ENCODE measurements at places on chromosomes 5 and 9. TPM values are rescaled to one million over a fixed set of nuclear protein-coding genes. Genes with fewer than 3 reads are reported as not detected.

- no peaks in the 10 kb centered on the region for H3K4me1 ChIP-seq
- no peak overlapping the region for H3K27ac ChIP-seq
- no peak overlapping the region for H3K4me3 ChIP-seq
- DNase-seq, result no peak
- H3K36me3 ChIP-seq, result no peaks in the 10 kb centered on the region
Measured at GRCh38 chr9:69411931-69412740, 87.1 kb downstream of the ENTREP1 start.

DNA sequence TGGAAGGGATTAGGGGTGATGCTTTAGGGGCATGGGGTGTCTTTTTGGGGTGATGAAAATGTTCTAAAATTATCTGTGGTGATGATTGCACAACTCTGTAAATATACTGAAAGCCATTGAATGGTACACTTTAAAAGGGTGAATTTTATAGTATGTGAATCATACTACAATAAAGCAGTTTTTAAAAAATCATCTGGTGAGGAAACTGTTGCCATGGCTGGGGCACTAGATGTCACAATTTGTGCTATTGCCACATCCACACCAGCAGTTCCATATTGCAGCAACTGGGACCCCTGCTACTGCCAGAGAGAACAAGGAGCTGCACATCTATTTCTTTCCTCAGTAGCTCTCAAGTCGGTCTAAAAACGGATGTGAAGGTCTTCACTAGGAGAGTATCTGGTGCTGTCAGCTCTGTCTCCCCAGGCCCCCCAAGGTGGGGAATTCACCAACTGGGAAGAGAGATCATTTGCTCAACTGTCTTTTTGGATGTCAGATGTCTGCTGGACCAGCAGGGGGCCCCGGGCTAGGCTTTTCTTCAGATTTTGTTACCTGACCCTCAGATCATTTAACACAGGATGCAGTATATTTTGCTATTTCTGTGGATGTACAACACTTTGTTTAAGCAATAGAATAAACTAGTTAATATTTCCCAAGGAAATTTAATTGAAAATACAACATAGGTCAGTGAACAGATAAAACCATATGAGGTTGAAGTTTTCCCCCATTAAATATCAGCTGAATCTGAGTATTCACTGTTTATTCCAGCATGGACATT is 13.2 kb downstream of the CMYA5 start:
- 0 out of 2 replicates have a peak, but pooled peaks cover 5% of the 10 kb centered on the region for H3K4me1 ChIP-seq
- no peaks in the 10 kb centered on the region for H3K27me3 ChIP-seq
- H3K4me3 ChIP-seq, result no peak overlapping the region
- no peak for DNase-seq
- H3K27ac ChIP-seq, result no peak overlapping the region

- no peak overlapping the region for H3K4me3 ChIP-seq
- no peak overlapping the region for H3K27ac ChIP-seq
- peak; percentile 73 for DNase-seq
- H3K4me1 ChIP-seq, result no peaks in the 10 kb centered on the region
Measured at GRCh38 chr5:87780831-87781760, 368.4 kb upstream of the CCNH start.

DNA sequence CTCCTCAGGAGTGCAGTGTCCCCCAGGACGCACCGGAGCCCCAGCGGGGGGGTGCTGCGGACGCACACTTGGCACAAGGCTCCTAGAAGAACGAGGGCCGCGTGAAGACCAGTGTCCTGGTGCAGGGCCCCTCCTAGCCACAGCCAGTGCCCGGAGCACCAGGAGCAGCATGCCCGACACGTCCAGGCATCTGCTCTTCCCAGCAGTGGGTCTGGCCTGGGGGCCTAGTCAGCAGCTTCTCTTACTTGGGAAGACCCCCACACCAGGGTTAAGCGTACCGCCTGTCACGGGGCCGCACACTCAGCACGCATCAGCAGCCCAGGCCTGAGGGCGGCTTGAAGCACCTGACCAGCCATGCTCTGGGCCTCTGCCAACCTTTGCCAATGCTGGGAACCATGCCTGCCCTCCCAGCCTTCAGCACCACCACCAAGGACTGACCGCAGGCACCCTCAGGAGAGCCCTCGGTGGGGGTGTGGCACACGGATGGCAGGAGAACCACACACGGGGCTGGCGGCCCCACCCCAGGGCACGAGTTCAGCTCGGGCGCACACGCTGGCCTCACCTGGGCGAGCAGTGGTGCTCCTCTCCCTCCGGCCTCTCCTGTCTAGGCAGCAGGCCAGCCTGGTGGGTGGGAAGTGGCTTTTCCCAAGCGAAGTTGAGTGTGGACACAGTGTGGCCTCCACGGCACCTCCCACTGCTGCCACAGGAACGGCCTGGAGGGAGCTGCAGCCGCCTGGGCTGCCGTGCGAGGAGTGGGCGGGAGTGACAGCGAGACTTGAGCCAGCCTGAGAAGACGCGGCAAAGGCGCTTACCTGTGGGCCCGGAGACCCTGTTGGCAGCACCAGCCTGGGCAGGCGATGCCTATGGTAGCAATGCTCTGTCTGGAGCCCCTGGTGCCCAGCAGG is 12.0 kb upstream of the AJM1 start:
- peaks cover 6% of the 10 kb centered on the region for H3K36me3 ChIP-seq
- no peaks in the 10 kb centered on the region for H3K27me3 ChIP-seq
- no peak overlapping the region for H3K27ac ChIP-seq
- no peaks in the 10 kb centered on the region for H3K4me1 ChIP-seq
- H3K4me3 ChIP-seq, result no peak overlapping the region
- no peak for DNase-seq

DNA sequence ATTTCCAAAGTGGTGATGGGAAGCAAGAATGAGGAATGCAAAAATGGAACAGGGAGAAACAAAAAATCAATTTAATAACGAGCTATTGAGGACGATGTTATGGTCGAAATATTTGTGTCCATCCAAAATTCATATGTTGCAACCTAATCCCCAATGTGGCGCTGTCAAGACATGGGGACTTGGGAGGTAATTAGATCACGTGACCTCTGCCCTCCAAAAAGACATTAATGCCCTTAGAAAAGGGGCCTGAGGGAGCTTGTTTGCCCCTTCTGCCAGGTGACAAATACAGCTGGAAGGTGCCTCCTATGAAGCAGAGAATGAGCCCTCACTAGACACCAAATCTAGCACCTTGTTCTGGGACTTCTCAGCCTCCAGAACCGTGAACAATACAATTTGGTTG is 315.2 kb upstream of the CDH9 start:
- H3K4me3 ChIP-seq, result no peak overlapping the region
- H3K27me3 ChIP-seq, result no peaks in the 10 kb centered on the region
- H3K36me3 ChIP-seq, result no peaks in the 10 kb centered on the region
- H3K27ac ChIP-seq, result no peak overlapping the region
- no peaks in the 10 kb centered on the region for H3K4me1 ChIP-seq

Gene ANXA1
- total RNA-seq, result 12.0 TPM

GRCh38 chr9:100354121-100354800 is 1.5 kb upstream of the TEX10 start:
- peaks cover 7% of the 10 kb centered on the region for H3K4me1 ChIP-seq
- 0 out of 2 replicates have a peak, but pooled peaks cover 1% of the 10 kb centered on the region for H3K36me3 ChIP-seq
- no peaks in the 10 kb centered on the region for H3K27me3 ChIP-seq
- H3K4me3 ChIP-seq, result no peak overlapping the region
- no peak for DNase-seq
- peak overlapping the region; percentile 25 for H3K27ac ChIP-seq

DNA sequence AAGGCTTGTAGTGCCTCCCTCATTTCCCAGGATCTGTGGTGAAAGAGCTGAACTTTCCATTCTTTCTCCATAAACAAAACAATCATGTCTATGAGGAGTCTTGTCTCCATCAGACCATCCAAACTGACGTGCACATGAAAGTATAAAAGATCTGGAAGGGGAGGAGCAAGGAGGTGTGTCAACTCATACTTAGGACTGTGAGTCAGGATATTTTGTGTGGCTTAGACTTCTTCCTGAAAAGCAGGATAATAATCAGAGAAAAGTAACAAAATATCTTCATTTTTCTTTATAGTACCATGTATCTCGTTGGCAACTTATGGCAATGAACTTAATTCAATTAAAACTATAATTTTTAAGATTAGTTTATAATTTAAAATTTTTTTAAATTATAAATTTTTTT is 96.0 kb upstream of the PRRC1 start:
- H3K27me3 ChIP-seq, result no peaks in the 10 kb centered on the region
- no peak overlapping the region for H3K4me3 ChIP-seq
- peaks cover 6% of the 10 kb centered on the region for H3K4me1 ChIP-seq
- no peaks in the 10 kb centered on the region for H3K36me3 ChIP-seq

GRCh38 chr9:7037176-7037575 is 279.4 kb downstream of the KDM4C start:
- no peaks in the 10 kb centered on the region for H3K36me3 ChIP-seq
- H3K27me3 ChIP-seq, result no peaks in the 10 kb centered on the region
- DNase-seq, result no peak
- no peak overlapping the region for H3K27ac ChIP-seq
- no peaks in the 10 kb centered on the region for H3K4me1 ChIP-seq
- H3K4me3 ChIP-seq, result no peak overlapping the region

DNA sequence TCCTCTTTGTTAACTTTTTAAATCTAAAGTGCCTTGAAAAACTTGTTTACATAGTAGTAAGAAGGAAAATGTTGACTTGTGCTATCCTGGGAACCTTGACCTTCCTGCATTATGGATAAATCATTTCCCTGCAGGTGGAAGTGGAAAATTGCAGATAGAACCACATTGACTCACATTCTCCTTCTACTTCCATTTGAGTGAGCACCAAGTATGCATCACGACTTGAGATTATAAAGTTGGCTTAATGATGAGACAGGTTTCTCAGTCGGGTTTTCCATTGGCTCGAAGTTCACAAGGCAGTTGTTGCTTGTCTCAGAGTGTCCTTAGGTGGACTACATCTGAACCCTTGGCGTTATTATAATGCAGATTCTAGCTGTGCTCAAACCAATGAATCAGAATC is 39.9 kb downstream of the DOCK8 start:
- H3K4me1 ChIP-seq, result peaks cover under 1% of the 10 kb centered on the region
- no peaks in the 10 kb centered on the region for H3K36me3 ChIP-seq
- no peak overlapping the region for H3K4me3 ChIP-seq
- DNase-seq, result no peak

Gene PCDHA13
- total RNA-seq, result not detected

Gene CER1
- not detected for total RNA-seq

- H3K27me3 ChIP-seq, result no peaks in the 10 kb centered on the region
- H3K36me3 ChIP-seq, result no peaks in the 10 kb centered on the region
- H3K4me1 ChIP-seq, result no peaks in the 10 kb centered on the region
- no peak for DNase-seq
Measured at GRCh38 chr9:124983698-124984097, 42.8 kb upstream of the GOLGA1 start.

DNA sequence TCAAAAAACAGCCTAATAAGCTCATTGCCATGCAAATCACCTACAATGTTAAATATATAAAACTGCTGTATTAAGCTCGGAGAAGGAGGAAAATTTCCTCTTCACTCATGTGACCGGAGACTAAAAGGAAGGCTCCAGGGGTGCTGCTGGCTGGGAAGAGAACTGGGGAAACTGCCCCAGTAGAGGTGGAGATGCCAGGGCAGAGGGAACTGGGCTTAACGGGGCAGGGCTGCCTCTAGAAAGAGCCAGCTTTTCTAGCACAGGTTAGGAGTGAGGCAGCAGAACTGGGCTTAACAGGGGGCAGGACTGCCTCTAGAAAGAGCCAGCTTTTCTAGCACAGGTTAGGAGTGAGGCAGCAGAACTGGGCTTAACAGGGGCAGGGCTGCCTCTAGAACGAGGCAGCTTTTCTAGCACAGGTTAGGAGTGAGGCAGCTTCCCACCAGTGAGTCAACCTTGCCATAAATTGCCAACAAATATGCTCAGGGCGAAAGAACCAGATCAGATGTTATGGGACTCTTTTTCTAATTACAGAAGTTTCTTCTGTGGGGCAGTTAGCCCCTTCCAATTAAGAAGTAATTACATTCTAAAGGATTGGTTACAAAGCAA is 115.3 kb downstream of the FANCC start:
- peaks cover 22% of the 10 kb centered on the region for H3K4me1 ChIP-seq
- no peak overlapping the region for H3K4me3 ChIP-seq
- H3K27me3 ChIP-seq, result no peaks in the 10 kb centered on the region
- H3K27ac ChIP-seq, result no peak overlapping the region
- no peaks in the 10 kb centered on the region for H3K36me3 ChIP-seq

Gene CCL28
- 8.6 TPM for total RNA-seq

GRCh38 chr9:92171822-92172221 is 56.6 kb upstream of the SPTLC1 start:
- no peaks in the 10 kb centered on the region for H3K4me1 ChIP-seq
- no peak overlapping the region for H3K27ac ChIP-seq
- DNase-seq, result no peak
- H3K27me3 ChIP-seq, result no peaks in the 10 kb centered on the region
- no peak overlapping the region for H3K4me3 ChIP-seq

DNA sequence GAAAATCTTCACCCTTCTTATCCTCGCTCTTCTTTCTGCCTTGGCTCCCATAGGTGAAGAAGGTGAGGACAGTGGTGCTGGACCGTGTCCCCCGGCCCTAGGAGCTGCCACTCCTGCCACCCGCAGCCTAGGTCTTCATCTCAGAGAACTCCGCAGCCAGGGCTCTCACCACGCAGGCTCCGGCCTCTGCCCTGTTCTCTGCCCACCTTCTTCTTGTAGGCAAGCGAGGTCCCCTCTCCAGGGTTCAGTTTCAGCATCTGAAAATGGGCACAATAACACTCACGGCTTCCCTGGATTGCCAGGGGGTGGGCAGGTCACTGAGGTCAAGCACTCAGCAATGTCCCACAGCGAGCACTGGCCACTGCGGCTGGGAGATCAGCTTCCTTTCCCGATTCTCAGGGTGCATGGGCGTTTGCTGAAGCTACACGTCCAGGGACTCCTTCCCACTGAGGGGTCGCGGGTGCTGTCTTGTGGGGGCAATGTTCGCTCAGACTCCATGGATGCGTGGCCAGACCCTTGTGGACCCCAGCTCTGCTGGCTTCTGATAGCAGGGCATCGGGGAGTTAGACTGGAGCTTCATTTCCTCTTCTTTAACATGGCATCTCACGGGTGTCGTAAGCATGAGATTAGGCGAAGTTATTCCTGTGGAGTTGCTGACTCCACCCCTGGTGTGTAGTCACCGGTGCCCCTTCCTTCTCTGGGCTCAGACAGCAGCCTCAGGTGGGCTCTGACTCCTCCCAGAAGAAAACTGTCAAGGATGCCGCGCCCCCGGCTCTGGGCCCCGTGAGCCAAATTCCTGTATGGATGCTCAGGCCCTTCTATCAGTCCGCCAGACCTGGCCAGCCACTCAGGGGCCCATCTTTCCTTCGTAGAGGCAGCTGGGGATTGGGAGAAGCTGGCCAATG is 145.1 kb upstream of the IRX2 start:
- DNase-seq, result no peak
- H3K36me3 ChIP-seq, result no peaks in the 10 kb centered on the region
